ENCODE measurements at places on chromosomes 3 and 15.

DNA sequence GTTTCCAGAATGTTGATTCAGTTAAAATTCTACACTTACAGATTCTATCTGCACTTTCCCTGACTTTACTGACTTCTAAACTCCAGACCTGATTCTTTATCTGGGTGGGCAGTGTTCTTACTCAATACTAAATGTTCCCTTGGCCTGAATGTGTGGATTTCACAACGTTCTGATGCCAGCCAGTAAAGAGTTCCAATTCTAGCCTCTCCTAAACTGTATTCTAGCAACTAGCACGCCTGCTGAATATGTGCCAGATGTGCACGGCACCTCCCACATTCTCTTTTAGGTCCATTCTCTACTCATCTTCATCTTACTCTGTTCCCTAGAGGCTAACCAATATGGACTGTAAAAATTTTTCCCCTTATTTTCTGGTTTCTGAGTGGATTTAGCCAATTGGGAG lies 479.5 kb upstream of the AGTR1 start:
- no peak for DNase-seq

- no peak for DNase-seq
Measured at GRCh38 chr3:69791919-69792399, 52.7 kb downstream of the MITF start.

GRCh38 chr3:4351872-4352271 lies 48.7 kb downstream of the SETMAR start:
- no peak for DNase-seq

DNA sequence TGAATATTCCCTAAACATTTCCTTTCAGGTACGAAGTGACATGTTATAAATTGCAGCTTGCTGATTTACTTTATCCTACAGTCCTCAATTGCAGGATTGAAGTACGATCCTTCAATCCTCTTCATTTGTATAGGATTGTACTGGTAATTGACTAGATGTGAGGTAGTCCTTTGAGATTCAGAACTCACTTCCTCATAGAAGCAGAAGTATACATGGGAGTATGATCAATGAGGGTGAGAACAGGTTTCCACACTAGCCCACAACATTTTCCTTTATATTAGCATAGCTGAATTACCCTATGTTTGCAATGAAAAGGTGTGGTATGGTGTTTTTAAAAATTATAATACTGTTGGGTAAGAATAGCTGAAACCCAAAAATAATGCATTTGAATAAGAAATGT lies 160.0 kb upstream of the UMPS start:
- no peak for DNase-seq

DNA sequence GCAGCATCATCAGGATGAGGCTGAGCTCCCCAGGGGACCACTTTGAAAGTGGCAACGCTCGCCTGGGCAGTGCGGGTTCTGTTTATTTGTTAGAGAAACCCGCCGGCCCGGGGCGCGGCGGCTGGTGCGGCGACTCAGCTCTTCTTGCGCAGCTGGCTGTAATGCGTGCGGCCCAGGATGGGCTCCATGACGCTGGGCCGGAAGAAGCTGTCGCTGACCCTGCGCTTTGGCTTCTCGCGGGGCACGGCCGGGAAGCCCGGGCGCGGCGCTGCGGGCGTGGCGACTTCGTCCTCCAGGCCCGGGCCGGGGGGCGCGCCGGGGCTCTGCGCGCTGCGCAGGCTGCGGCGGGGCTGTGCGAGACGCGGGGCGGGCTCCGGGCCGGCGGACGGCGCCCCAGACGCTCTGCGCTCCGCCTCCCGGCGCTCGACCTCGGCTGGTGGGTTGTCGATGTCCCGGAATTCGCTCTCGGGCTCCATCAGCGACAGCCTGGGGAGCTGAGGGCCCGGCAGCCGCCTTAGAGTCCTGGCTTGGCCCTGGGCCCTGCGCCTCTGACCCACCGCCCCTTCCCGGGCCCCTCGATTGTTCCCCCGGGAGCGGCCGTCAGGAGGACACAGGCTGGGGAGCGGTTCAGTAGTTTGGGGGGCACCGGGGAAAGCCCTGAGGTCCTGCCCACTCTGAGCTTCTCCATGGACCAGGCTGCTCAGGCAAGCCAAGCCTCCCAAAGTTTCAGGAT lies 10.3 kb upstream of the KIF7 start:
- no peak for DNase-seq

DNA sequence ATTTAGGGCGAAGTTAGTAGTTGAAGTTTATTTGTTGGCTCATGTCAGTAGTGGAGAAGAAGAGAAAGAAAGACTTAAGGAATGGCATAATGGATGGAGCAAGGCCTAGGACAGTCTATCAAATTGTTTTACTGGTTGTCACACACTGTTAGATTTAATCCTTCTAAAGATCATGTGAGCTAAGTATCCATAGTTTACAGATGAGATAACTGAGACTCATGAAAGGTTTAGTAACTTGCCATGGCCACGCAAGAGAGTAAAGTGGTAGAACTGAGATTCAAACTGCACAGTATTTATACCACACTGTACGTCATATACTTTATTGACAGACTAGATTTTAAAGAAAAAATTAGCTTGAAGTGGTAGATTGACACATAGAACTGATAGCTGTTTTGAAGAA lies 11.4 kb downstream of the SPRED1 start:
- no peak for DNase-seq

GRCh38 chr3:48690846-48691458 lies 5.2 kb upstream of the NCKIPSD start:
- no peak for DNase-seq

DNA sequence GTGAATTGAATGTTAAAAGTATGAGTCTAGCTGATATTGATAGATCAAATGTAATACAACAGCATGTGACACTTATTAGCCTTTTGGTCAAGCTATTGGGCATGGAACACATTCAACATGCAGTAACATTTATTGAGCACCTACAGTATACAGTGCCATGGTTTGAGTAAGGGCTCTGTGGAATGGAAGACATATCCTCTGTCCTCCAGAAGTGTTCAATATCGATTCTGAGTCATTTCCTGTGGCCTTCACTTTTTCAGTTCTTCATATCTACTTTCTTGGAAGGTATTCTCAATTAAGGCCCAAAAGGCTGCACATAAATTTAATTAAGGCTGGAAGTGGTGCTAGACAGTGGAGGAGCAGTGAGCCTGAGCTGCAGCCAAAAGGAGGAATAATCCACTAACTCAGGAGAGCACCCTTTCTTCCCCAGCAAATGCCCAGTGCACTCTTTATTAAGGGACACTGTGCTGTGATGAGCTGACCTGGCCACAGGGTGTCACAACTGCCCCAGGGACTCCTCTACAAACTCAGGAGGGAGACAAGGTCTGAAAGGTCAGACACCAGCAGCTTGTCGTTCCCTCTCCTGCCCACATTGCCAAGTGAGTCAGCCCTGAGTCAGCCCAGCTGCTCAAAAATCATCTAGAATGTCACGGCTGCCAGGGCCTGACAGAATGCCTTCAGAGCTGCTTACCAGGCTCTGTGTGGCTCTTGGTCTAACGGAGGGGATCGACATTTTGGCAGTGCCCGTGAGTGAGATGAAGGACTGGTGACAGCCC lies 544.8 kb downstream of the AGBL1 start:
- peak; percentile 61 for DNase-seq

- no peak for DNase-seq
Measured at GRCh38 chr3:155554777-155555451, 190.0 kb downstream of the PLCH1 start.

DNA sequence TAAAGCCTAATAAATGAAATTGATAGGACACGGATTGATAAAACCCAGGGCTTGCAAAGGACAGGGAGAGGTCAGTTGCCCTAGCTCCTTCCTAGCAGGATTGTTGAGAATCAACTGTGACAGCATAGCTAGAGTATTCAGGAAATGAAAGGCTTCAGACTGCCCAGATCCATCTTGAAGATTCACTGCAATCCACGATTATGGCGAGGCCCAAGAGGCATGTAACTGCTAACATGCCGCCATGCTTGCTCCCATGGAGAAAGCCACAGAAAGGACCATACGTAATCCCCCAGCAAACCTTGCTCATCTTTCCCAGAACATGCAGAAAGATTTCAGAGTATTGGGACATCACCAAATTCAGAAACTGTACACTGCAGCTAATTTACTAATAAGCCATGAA lies 41.3 kb downstream of the MYH15 start:
- no peak for DNase-seq

- DNase-seq = no peak
Measured at GRCh38 chr3:160106905-160107861, 118.0 kb upstream of the C3orf80 start.

GRCh38 chr3:155663467-155664212 lies 81.2 kb downstream of the PLCH1 start:
- DNase-seq = no peak

- DNase-seq = peak; percentile 71
Measured at GRCh38 chr15:42059661-42060476, 34.5 kb downstream of the PLA2G4D start.

DNA sequence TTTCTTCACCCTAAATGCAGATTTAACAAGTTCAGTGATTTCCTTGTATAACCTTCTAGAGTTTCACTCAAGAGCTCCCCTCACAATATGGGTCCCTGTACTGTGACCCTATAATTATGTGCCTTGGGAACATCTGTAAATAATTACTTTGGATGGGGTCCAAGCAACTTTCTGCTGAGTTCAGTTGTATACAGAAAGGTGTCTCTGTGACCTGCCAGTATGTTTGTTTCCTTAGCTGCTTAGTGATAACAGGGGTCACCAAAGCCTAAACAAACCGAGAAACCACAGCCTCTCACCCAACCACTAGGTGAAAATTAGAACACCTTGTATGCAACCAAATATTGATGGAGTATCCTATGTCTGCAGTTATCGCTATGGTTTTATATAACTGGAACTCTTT lies 29.8 kb upstream of the SLC25A36 start:
- no peak for DNase-seq

- DNase-seq = no peak
Measured at GRCh38 chr3:107643038-107643883, 120.5 kb downstream of the BBX start.

- no peak for DNase-seq
Measured at GRCh38 chr15:84883916-84884781, at the start of gene SLC28A1. Gene SLC28A1 (plus strand): TSS chr15:84884662. CDS start chr15:84887761, 3,099 bp downstream.

GRCh38 chr15:100464888-100465287 lies 63.9 kb downstream of the CERS3 start:
- no peak for DNase-seq

GRCh38 chr3:181711325-181712135 lies at the start of gene SOX2:
Gene SOX2 (plus strand): TSS chr3:181711925. CDS start chr3:181712361, 436 bp downstream.
- DNase-seq = peak; percentile 23

GRCh38 chr3:188134856-188135255 lies 19.1 kb upstream of the LPP start:
- DNase-seq = no peak

GRCh38 chr15:77644543-77645247 lies 12.0 kb upstream of the LINGO1 start:
- no peak for DNase-seq

GRCh38 chr3:123036352-123037014 lies 8.9 kb upstream of the SEMA5B start:
- no peak for DNase-seq

- DNase-seq = no peak
Measured at GRCh38 chr3:105965384-105965783, 96.6 kb upstream of the CBLB start.

DNA sequence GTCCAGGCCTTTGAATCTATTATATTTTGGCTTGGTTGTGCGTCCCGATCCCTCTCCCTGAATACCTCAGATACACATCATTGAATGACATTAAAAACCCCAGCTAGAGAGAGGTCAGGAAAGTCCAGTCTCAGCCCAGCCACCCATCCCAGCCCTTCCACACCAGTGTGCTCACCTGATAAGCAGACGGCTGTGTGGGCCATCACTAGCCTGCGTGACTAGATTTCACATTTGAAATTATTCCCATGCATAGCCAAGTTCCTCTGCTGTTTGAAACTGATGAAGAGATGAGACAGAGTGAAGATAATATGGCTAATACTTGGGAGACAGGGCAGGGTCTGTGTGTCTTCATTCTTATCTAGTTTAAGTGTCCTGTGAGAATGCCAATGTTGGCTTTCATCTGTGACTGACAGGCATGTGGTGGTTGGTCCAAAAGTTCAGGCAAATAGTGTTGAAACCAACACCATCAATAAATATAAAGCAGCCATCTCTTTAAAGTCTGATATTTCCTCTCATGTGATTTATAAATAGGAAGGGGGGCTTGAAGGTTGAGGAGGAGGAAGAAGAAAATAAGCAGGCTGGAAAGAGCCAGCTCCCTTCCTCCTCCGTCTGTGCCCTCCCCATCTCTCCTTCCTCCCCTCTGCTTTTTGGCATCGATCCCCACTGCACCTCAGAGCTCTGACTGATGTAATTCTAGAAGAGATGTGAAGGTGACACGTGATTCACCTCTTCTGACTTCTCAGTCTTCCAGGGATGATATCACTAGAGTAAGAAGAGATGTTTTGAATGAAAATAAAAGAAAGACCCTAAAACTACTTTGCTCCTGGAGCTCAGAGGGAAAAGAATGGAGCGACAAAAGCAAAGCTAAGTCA lies 5.1 kb downstream of the FAM43A start:
- DNase-seq = no peak

DNA sequence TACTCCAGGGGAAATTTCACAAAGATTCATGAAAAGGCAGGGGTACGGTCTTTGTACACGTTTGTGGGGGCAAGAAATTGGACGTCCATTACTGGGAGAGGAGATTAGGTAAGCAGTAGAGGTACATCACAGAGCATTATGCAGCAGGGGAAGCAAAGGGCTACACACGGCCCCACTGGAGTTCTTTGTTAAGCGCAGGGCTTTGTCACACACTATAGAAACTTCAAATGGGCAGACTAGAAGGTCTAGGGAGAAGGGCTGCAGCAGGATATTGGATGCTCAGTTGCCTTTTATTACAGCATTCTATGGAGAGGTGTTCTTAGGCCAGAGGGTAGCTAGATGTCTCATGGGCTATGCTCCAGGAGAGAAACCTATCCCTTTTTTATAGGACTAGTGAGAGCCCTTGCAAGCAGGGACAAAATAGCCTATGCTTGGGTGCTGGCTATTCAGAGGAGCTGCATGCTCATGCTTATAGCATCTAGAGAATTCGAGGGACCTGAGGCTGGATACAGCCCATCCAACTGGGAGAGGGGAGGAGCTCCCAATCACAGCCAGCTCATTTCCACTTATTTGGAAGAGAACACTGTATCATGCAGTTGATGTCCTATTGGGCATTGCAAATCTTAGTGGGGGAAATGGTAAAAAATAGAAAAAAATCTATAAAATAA lies 506.4 kb upstream of the ADAMTS9 start:
- no peak for DNase-seq

GRCh38 chr15:101479342-101479845 lies 10.1 kb downstream of the PCSK6 start:
- DNase-seq = no peak

DNA sequence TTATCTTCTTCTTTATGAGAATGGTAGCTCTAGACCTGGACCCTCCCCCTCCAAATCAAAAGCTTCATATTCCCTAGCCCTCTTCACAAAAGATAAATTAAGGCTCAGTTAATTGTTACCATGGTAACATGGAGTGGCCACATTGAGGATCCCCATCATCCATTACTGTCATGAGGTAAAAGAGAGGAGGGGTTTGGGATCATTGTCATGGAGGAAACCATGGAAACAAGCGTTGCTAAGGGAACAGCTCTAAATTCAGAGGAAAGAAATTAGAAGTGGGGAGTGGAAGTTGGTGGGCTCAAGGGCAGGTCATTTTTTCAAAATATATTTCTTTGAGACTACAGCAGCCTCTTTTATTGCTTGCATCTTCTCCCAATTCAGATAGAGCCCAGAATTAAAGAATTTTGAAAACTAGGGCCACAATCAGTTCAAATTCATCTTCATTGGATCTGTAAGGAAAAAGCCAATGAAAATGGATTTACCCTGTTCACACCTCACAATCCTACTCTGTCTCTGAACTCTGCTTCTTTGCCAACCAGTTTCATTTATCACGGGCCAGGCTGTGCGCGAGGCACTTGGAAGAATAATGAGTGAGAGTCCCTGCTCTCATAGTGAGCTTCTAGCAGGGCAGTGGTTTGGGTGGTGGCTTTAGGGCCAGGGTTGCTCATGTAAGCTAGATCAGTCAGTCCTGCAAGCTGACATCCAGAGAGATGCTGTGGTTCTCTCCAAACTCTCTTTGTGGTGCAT lies 11.6 kb upstream of the AEN start:
- DNase-seq = no peak

Measured in CD4-positive, alpha-beta T cell treated with Interleukin-12 subunit alpha and Interleukin-12 subunit beta, for 1 hour (primary cell).